Fibroblast of upper back skin (primary cell): ENCODE measurements at places on chromosomes 7 and 10.

DNA sequence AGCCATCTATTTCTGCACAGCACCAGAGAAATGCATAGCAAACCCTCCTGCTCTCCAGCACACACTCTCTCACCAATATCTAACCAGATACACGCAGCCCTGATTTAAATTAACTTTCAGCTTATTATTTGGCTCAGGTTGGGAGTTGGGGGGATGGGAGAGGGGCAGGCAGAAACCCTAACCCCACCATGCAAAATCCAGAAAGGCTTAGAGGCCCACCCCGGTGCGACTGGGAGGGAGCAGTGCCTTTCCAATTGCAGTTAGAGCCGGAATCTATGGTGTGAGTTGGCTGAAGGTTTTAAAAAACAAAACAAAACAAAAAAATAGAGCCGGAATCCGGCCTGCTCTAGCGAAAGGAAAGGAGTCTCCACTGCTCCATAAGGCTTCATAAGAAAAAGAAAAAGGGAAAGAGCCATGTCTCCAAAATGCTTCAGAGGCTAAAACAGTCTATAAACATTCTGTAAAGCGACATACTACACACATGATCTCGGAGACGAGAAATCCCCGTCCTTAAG is 2.9 kb downstream of the IGF2BP3 start:
- DNase-seq, result no peak

DNA sequence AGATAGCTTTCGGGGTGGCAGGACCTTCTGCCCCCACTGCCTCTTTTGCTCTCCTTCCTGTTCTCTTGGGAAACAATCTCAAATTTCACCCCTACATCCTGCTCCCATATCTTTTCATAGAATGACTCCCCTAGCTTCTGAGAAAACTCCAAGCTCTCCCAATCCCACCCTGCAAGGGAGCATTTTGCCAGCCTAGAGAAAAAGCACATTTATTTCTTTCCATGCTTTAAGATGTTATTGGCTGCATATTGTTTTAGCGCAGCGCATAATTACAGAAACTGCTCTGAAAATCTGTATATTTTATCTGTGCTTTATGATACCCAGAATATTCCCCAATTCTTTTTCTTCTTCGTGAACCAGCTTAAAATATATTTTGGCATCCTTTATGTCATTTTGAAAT is 601.3 kb downstream of the KCNMA1 start:
- DNase-seq, result no peak

DNA sequence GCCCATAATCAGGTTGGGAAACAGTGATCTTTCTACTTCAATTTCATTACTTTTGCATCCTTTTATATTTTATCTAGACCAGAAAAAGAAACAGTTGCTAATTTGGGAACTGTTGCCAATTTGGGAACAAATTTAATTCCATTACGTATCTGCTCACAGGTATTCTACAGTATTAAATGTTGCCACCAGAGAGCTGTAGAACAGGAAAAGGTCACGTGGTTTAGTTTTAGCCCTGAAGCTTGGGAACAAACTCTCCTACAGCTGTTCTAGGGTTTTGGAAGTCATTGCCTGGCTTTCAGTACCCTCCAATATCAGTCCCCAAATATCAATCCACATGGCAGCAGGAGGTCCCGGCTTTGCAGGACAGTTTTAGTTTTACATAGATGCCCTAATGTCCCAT is 172.7 kb downstream of the DGKI start:
- DNase-seq, result no peak

DNA sequence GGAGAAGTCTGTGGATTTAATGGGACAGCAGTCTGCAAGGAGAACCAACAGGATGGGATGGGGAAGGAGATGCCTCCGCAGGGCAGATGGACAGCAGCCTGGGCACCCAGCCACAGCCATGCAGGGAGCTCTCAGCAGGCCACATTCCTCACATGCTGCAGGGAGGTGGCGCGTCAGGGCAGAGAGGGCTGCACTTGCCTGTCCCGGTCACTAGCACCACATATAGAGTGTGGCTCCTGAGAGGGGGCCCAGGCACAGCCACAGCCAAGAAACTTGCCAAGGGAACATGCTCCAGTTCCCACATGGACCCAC is 86.8 kb upstream of the ZMIZ1 start:
- DNase-seq, result no peak

DNA sequence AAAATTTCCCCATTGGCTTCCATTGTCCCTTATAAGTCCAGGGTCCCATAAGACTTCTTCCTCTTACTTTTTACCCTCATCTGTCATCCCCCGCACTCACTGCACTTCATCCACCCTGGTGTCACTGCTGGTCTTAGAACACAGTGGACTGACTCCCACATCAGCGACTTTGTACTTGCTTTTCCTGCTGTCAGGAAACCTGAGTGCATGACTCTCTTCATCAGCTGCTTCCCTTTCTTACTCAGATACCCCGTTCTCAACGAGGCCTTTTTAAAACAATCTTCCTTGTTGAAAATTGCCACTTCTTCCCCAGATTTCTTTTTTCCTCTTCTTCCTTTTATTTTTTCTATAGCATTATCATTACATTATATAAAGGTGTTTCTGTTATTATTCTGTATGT is 305.4 kb downstream of the SDK1 start:
- no peak for DNase-seq

GRCh38 chr10:12605580-12606405 is 256.4 kb downstream of the CAMK1D start:
- DNase-seq, result no peak

DNA sequence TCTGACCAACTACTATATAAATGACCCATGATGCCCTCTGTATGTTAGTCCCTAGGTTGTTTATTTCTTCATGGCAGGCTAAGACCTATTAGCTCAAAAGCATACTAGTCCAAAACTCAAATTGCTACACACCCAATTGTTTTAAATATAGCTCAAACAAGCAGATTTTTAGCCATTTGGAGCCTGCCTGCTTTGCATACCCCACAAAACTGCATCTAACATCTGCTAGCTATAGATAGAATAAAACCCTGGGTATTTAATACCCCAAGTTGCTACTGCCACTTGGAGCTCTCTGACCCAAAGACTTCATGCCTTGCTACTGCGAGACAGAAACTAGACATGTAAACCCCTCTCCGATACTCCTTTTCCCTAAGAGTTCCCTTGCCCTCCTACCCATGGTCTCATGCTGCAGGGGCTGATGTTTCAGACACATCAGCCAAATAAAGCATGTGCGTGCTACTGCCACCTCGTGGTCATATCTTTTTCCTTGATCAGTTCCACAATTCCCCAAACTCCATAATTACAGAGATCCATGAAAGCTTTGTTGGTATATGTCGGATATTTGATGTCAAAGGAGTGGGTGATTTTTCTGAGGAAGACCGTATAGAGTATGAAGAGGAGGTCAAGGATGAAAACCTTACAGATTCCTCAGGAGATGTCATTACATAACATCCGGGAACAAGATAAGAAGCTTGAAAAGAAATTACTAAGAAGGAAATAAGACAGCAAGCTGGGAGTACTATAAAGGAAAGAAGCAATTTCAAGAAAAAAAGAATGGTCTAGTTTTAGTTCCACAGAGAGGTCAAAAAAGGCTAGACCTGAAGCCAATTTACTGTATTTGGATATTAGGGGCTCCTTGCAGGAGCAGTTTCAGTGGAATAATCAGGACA is 386.6 kb downstream of the SH2D4B start:
- DNase-seq, result peak; percentile 40

DNA sequence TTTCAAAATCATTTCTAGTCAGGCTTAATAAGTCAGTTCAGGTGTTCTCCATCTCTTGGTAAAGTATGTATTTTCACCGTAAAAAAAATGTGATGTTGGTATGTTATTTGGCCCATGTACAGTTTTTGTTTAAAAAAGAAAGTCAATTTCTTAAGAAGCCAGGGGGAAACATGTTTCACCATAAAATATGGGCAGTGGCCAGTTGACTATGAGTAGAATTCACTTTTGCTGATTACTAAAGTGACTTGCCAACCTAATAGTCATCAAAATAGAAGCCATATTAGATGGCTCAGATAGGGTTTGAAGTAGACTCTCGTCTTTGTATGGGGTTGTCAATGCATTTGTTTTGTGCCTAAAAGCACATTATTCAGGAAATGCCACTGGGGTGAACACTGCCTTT is 266.3 kb downstream of the BICC1 start:
- DNase-seq, result no peak

- no peak for DNase-seq
Observed at GRCh38 chr10:127354992-127355391, 158.6 kb upstream of the INSYN2A start.

DNA sequence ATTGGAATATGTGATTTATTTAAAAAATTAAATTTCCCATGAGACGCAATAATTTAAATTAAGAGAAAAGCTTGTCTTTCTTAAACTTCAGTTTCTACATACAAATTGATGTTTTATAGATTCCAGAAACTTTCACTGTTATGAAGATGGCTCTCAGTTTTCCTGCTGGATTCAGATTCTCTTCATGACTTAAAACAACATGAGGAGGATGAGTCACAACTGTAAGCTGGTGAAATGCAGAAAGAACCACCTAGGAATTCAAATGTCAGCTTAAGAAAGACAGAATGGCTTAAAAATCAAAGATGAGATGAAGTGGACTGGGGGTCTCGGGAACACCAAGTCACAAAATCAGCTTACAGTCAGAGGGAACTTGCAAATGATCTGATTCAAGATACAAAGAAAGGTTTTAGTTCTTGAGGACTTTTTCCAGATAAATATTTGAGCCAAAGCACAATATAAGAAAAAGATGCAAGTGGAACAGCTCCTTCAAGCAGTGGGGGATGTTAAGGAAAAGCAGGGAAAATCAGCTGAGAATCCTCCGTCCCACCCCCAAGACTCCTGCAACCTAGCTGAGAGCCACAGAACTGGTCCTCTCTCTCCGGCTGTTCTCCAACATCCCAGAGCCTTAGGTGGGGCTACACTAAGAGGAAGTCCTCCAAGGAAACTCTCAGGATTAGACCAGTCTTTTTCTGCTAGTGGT is 279.8 kb downstream of the KCNMA1 start:
- peak; percentile 78 for DNase-seq

- DNase-seq, result peak; percentile 4
Observed at GRCh38 chr10:92761571-92761970, 71.8 kb downstream of the HHEX start.

- DNase-seq, result peak; percentile 97
Observed at GRCh38 chr10:104297697-104298660, 29.0 kb downstream of the GSTO2 start.

DNA sequence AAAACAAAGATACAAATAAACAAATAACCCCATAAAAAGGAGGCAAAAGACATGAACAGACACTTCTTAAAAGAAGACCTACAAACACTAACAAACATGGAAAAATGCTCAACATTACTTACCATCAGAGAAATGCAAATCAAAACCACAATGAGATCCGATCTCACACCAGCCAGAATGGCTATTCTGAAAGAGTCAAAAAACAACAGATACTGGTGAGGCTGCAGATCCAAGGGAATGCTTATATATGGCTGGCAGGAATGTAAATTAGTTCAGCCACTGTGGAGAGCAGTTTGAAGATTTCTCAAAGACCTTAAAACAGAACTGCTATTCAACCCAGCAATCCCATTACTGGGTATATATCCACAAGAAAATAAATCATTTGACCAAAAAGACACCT is 80.4 kb upstream of the NRP1 start:
- no peak for DNase-seq

DNA sequence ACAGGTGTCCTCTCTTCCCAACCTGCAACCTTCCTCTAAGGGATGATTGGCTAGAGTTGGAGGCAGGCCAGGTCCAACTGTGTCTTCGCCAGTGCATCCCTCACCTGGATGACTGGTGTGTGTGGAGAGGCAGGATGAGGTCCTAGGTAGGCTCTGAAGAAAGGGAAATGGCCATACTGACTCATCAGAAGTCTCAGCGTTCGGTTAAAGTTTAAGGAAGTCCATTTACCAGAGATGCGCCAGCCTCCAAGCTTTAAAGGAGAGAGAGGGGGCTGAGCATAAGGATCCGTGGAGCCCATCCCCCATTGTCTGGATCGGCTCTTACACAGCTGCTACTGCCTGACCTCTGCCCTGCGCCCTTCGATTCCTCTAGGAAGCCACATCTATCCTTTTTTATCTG is 4.4 kb downstream of the KEL start:
- DNase-seq, result no peak

DNA sequence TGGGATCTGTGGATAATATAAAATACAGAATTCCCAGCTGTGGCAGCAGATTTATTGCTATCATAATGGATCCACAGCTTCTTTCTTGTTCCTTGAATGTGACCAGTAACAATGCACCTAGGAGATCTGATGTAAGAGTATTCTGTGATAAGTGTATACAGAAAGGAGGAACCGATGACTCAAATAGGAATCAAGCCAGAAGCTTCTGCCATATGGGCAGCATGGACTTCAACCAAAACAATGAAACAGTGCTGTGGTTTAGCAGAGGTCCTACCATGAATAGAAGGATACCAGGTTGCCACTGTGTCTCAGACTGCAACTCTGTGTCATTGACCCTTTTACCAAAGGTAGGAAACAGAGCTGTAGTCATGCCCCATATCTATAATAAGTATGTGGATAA is 81.8 kb downstream of the PTPRZ1 start:
- DNase-seq, result peak; percentile 71

- DNase-seq, result peak; percentile 78
Observed at GRCh38 chr10:73576178-73576889, 14.8 kb downstream of the USP54 start.

- no peak for DNase-seq
Observed at GRCh38 chr7:5423306-5423975, at the start of gene TNRC18. TNRC18 (minus strand) TSS chr7:5423834; CDS start chr7:5421246, 2,588 bp downstream.

GRCh38 chr10:70493660-70494234 is 15.2 kb downstream of the PALD1 start:
- no peak for DNase-seq
